ENCODE measurements at places on chromosomes 16 and 17.

DNA sequence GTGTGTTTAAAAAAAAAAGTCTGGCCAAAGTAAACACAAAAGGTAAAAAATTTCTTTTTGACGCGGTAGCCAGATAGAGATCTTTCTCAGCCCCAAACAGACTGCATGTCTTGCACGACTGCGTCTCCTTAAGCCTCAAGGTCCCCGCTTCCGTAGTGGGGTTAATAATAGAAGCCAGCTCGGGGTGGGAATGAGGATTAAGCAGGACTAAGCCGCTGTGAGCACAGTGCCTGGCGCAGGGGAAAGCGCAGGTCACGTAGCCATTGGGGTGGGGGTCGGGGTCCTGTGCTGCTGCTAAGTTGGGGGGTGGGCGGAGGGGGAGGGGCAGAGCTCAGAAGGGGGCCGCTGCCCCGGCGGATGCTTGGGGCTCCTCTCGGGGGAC is 521 bp downstream of the GGA2 start:
- no peak for DNase-seq

DNA sequence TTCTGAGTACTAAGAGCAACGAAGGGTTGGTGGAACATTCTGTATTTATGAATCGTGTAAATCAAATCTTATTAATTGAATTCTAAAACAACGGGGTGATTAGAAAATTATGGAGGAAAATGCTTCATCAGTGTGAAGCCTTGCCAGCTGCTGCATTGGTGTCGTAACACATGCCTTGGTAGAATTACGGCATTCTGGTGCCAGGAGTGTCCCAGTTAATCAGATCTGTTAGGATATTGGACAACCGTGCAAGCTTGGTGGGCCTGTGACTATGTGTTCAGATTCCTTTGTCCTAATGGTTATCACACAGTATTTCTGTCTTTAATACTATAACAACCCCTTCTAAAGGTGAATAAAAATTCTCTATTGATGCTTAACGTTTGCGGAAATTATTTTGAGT is 44.2 kb upstream of the TANC2 start:
- DNase-seq = no peak

DNA sequence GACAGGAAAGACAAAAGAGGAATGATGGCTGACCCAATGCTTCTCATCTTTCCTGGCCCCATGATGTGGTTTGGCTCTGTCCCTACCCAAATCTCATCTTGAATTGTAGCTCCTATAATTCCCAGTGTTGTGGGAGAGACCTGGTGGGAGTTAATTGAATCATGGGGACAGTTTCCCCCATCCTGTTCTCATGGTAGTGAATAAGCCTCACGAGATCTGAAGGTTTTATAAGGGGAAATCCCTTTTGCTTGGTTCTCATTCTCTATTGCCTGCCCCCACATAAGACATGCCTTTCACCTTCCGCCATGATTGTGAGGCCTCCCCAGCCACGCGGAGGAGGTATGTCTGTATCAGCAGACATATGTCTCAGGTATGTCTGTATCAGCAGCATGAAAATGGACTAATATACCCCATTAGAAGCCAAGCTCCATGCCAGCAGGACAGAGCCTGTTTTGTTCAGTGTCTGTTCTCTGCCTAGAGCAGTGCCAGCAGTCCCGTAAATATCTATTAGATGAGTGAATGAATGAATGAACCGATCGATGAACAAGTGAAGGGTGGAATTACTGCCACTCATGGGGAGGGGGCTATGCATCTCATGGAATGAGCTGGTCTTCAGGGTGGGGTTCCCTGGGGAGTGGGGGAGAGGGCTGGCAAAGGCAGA is 304.4 kb downstream of the SOX9 start:
- DNase-seq = no peak

DNA sequence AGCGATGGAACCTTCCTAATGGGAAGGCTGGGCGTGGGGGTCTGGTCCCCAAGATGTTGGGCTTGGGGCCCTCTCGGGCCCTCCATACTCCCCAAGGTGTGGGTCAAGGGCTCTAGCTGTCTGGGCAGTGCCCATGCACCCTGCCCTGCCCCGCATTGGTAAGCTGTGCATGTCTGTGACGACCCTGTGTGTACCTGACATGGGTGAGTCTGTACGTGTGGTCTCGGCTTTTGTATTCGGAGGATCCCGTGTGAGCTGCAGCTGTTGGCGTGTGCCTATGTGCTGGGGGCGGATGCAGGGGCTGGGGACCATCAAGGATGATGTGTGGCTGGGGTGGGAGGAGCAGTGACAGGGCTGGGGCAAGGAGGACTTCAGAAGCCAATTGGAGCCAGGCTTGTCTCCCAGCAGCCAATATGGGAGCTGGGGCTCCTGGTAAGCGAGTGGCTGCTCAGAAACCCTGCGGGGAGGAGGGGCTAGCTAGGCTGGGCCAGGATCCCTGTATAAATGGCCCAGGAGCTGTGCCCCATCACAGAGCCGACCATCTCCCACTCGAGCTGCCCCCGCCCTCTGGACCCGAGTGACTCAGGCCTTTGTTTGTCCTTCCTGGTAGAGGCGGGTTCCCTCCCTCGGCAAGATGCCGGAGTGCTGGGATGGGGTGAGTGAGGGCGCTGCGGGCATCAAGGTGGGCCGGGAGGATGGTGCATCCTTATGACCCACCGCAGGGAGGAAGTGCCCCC is at the start of gene NDRG4:
Gene NDRG4, plus strand, starts transcription at position 529 of the 737 bp plus-strand sequence. Its CDS starts 106 bp downstream, at position 635.
- peak; percentile 87 for DNase-seq

DNA sequence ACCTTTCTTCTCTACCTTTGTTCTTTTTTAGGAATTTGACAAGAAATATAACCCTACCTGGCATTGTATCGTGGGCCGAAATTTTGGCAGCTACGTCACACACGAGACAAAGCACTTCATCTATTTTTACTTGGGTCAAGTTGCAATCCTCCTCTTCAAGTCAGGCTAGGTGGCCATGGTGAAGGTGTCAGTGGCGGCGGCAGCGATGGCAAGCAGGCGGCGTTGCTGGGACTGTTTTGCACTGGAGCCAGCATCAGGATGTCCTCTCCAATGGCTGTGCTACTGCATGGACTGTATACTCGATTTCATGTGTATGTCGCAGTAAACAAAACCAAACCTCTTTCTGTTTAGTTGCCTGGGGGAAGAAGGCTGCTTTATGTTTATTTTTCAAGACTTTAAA is 5.9 kb downstream of the DYNLL2 start:
- no peak for DNase-seq

All from NCI-H2227 treated with DMSO at 0.1 percent for 48 hours (cell line).